ENCODE measurements at places on chromosomes 2 and 18. TPM values are rescaled to one million over a fixed set of nuclear protein-coding genes. Genes with fewer than 3 reads are reported as not detected.

DNA sequence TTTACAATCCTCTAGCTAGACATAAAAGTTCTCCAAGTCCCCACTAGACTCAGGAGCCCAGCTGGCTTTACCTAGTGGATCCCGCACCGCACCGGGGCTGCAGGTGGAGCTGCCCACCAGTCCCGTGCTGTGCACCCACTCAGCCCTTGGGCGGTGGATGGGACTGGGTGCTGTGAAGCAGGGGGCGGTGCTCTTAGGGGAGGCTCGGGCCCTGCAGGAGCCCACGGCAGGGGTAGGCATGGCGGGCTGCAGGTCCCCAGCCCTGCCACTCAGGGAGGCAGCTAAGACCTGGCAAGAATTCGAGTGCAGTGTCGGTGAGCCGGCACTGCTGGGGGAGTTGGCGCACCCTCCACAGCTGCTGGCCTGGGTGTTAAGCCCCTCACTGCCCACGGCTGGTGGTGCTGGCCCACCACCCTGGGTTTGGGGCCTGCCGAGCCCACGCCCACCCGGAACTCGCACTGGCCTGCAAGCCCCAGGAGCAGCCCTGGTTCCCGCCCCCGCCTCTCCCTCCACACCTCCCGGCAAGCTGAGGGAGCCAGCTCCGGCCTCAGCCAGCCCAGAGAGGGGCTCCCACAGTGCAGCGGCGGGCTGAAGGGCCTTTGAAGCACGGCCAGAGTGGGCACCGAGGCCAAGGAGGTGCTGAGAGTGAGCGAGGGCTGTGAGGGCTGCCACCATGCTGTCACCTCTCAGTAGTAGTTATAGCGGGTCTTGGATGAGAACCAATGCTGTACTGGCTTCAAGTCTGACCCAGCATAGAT, 255.2 kb downstream of the CDH7 start:
- no peaks in the 10 kb centered on the region for H3K4me1 ChIP-seq
- no peaks in the 10 kb centered on the region for H3K36me3 ChIP-seq
- no peak for DNase-seq
- H3K4me3 ChIP-seq = no peak overlapping the region
- no peak overlapping the region for H3K27ac ChIP-seq

GRCh38 chr18:24220318-24220688, 81.4 kb downstream of the CABYR start:
- H3K4me1 ChIP-seq = no peaks in the 10 kb centered on the region
- no peak overlapping the region for H3K4me3 ChIP-seq
- H3K27ac ChIP-seq = no peak overlapping the region
- H3K36me3 ChIP-seq = no peaks in the 10 kb centered on the region
- no peak for DNase-seq
- H3K27me3 ChIP-seq = no peaks in the 10 kb centered on the region

Gene TMEM247
- not detected for polyA plus RNA-seq

- H3K27ac ChIP-seq = no peak overlapping the region
- H3K4me3 ChIP-seq = no peak overlapping the region
- no peaks in the 10 kb centered on the region for H3K36me3 ChIP-seq
- no peaks in the 10 kb centered on the region for H3K27me3 ChIP-seq
These were observed 4.5 kb upstream of the GAL3ST2 start for GRCh38 chr2:241772063-241772499.

Gene DNAJC5G
- not detected for polyA plus RNA-seq

DNA sequence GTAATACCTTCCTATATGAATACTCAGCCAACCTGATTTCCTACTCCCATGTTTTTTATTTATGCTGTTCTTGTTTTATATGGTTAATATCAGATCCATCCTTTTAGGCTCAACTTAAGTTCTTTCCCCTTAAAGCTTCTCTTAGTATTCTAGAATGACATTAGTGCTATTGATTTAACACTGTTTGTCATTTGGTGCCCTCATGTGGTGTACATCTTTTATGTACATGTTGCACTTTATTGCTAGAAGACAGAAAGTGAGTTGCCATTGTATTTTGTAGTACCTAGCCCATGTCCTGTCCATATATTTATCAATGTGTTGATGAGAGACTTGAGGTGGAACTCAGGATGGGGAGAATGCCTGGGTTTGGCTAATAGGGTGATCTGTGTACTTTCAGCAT, 2.5 kb downstream of the HTRA2 start:
- peaks cover 30% of the 10 kb centered on the region for H3K36me3 ChIP-seq
- peaks cover 35% of the 10 kb centered on the region for H3K4me1 ChIP-seq

- no peaks in the 10 kb centered on the region for H3K36me3 ChIP-seq
- peaks cover 12% of the 10 kb centered on the region for H3K27me3 ChIP-seq
- H3K27ac ChIP-seq = no peak overlapping the region
- no peaks in the 10 kb centered on the region for H3K4me1 ChIP-seq
These were observed 423.8 kb upstream of the MEX3C start for GRCh38 chr18:51621113-51621863.

DNA sequence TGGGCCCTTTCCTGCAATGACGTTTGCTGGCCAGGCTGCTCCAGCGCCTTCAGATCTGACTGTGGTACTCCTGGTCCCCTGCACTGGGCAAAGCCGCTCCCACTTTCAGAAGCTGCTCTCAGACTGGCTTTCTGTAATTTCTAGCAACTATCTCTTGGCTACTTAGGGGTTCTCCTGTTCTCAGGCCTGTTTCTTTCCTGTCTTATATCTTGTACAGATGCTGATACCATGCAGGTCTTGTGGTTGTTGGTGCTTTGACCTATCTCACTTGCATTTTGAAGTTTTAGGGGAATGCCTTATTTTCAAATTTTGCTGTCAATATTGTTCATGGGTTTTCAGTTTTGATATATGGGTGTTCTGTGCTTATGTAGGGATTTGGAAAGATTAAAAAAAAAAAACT, 145.8 kb downstream of the CLIP4 start:
- H3K4me1 ChIP-seq = no peaks in the 10 kb centered on the region
- DNase-seq = no peak
- no peak overlapping the region for H3K27ac ChIP-seq
- no peak overlapping the region for H3K4me3 ChIP-seq

DNA sequence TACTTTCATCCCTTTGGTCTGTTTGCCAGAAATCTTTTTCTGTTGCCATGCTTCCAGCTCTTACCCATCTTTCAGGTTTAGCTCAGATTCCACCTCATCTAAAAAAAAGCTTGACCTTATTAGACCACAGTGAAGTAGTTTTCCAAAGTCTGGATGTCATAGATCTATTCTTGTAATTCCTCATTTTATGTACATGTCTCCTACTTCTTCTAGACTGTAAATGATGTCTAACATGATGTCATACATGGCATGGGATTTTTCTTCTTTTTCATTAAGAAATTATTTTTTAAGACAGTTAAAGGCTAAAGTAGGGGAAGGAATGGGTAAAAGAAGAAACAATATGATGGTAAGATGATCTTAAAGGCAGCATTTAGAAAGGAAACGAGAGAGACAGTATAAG, 11.3 kb downstream of the GLS start:
- peaks cover 52% of the 10 kb centered on the region for H3K4me1 ChIP-seq
- no peaks in the 10 kb centered on the region for H3K27me3 ChIP-seq
- H3K27ac ChIP-seq = peak overlapping the region; percentile 5
- DNase-seq = no peak
- peaks cover 19% of the 10 kb centered on the region for H3K36me3 ChIP-seq

DNA sequence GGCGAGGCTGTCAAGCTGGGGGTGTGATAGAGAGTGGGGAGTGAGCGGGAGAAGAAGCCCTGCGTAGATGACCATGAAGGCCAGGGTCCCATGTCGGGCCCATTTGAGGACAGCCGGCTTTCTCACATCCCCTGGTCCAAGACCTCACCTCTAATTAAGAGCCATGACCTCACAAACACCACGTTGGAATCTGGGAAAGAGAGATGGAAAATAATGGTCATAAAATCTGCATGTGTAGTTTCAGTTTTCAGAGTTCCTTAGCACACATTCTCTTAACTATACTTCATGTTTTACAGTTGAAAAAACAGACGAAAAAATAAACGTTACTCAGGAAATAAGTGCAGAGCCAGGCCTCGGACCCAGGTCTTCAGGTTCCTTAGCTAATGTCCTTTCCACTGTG, 244.8 kb upstream of the SIX2 start:
- no peaks in the 10 kb centered on the region for H3K36me3 ChIP-seq
- H3K4me1 ChIP-seq = no peaks in the 10 kb centered on the region
- H3K27me3 ChIP-seq = no peaks in the 10 kb centered on the region
- H3K27ac ChIP-seq = no peak overlapping the region
- no peak for DNase-seq
